ENCODE measurements at places on chromosomes 13 and 19. TPM values are rescaled to one million over a fixed set of nuclear protein-coding genes. Genes with fewer than 3 reads are reported as not detected.
A peak's percentile ranks its signal among the peaks of the same experiment; 100 is the strongest.

GRCh38 chr19:40553885-40554857 lies 22.5 kb upstream of the SHKBP1 start:
- DNase-seq, result no peak

- peak; percentile 91 for DNase-seq
Measured at GRCh38 chr19:7652061-7652641, 15.2 kb downstream of the STXBP2 start.

- DNase-seq, result no peak
Measured at GRCh38 chr19:46849610-46850009, 1.0 kb downstream of the AP2S1 start.

DNA sequence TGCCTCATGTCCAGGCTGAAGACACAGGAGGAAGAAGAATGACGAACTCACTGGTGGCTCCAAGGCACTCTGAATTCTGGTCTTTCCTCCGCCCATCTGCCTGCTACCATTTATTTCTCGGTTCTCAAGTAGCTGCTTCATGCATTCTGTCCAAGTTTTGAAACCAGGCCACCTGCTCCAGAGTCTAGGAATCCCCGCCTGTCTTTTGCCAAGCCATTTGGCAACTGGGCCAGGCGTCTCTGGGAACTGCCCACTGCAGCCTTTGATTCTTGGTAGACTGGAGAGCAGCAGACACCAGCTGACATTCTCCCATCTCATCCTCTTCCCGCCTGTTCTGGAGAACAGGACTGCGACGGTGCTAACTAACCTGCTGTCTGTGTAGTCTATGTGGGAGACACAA lies 10.8 kb downstream of the SLC35E1 start:
- DNase-seq, result no peak

OBI1 gene
- total RNA-seq, result 14.9 TPM
